DMS 273 treated with DMSO at 0.1 percent for 48 hours (cell line): ENCODE measurements at places on chromosomes 1 and 21.

DNA sequence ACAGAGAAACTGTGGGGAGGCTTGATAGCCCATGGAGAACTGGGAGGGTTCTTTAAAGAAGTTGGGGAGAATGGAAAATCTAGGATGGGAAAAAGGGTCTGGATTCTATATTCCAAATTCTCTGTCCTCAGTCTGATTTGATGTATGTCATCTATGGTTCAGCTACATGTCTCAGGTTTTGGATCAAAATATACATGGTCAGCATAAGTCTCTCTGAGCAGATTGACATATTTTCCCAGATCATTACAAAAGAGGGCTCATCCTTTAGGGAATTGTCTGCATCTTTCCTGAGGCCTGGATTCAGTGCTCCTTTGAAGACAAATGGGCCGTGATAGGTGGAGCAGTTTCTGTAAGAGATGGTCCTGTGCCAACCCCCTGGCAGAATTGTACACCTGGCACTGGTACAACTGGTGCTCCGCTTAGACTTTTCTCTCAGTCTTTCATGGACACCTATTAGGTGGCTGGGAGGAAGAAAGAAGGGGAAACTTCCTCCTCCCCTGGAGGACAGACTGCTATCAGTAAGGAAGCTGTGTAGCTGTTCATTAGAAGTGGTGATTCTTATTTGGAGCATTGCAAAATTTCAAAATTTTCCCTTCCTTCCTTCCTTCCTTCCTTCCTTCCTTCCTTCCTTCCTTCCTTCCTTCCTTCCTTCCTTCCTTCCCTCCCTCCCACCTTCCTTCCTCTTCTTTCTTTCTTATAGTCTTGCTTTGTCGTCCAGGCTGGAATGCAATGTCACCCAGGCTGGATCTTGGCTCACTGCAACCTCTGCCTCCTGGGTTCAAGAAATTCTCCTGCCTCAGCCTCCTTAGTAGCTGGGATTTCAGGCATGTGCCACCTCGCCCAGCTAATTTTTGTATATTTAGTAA is 26.1 kb upstream of the RGL1 start:
- peak; percentile 23 for DNase-seq

GRCh38 chr1:5394111-5394510 is 598.1 kb downstream of the NPHP4 start:
- no peak for DNase-seq

DNA sequence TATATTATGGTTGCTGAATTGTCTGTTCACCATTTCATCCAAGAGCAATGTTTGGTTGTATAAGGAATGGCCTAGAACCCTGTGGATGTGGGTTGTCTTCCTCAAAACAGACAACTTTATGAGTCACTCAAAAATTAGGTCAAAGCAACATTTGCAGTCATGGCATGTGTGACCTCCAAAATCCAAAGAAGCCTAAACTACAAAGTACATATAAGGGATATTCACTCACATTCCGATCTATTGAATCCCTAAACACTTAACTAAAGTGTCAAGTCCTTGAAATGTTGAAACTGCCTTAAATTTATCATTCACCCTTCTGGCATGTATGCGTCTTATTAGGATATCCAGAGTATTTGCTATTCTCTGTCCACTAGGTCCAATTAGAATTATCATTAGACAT is 491.5 kb downstream of the NUF2 start:
- DNase-seq, result no peak

DNA sequence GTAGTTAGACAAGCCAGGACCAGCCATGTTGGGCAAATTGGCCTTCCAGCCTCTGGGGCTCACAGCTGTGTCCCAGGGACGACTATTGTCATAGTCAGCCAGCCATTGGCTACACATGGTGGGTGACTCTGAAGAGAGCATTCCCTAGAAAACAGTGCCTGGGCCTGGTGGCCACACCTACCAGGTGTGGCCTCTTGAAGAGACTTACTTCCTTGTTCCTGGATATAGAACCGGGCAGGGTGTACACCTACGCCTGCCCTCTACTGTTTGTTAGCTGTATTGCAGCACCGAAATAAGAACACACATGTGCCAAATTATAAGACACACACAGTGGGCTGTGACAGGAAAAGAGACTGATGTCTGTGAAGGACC is 134.6 kb upstream of the ARHGEF16 start:
- peak; percentile 31 for DNase-seq

- peak; percentile 17 for DNase-seq
Observed at GRCh38 chr1:226967665-226968064, 27.6 kb downstream of the COQ8A start.
